ENCODE measurements at places on chromosomes 4 and X.

DNA sequence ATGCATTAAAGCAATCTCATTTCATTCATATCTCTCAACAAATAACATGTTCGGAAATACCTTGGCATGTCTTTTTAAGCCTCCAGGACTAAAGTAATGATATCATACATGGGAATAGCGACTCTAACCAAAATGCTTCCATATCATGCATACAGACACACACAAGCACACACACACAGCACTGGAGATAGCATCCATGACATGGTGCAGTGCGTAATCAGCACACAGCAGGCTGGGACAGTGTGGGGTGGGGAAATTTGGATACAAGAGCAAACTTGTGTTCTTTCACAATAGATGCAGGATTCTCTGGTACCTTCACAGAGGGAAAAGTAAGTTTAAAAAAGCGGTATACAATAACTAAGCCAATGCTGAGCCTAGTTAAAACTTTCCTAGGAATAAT is 132.3 kb upstream of the HPGD start:
- DNase-seq: no peak

- DNase-seq: no peak
These were observed 260.6 kb downstream of the NKX6-1 start for GRCh38 chr4:84238247-84239090.

DNA sequence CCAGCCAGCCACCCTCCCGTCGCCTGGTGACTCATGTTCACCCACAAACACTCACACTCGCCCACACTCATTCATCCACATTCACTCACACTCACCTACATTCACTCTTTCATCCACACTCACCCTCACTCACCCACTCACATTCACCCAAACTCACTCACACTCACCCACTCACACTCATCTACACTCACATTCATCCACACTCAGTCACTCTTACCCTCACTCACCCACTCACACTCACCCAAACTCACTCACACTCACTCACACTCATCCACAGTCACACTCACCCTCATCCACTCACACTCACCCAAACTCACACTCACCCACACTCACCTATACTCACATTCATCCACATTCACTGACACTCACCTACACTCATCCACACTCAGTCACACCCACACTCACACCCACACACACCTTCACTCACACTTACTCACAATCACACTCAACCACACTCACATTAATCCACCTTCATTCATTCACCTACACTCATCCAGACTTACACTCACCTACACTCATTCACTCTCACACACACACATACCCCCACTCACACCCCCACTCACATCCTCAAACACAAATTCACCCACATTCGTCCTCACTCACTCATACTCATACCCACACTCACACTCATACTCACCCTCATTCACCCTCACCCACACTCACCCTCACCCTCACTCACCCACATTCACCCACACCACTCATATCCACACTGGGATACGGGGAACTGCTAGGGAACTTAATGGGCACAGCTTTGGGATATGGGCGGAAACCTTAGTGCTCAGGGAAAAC is 2221.6 kb upstream of the AGA start:
- no peak for DNase-seq

GRCh38 chrX:107447642-107448041 is 1.8 kb upstream of the FRMPD3 start:
- no peak for DNase-seq

- DNase-seq: no peak
These were observed 14.0 kb downstream of the RTL5 start for GRCh38 chrX:72117636-72118210.

DNA sequence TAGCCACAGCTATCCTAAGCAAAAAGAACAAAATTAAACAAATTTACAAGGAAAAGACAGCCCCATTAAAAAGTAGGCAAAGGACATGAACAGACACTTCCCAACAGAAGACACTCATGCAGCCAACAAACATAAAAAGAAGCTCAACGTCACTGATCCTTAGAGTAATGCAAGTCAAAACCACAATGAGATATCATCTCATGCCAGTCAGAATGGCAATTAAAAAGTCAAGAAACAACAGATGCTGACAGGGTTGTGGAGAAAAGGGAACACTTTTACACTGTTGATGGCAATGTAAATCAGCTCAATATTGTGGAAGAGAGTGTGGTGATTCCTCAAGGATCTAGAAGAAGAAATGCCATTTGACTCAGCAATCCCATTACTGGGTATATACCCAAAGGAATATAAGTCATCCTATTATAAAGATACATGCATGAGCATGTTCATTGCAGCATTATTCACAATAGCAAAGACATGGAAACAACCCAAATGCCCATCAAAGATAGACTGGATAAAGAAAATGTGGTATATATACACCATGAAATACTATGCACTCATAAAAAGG is 163.0 kb upstream of the TET2 start:
- DNase-seq: no peak

- DNase-seq: peak; percentile 74
These were observed 26.8 kb upstream of the TMEM184C start for GRCh38 chr4:147590249-147590920.

DNA sequence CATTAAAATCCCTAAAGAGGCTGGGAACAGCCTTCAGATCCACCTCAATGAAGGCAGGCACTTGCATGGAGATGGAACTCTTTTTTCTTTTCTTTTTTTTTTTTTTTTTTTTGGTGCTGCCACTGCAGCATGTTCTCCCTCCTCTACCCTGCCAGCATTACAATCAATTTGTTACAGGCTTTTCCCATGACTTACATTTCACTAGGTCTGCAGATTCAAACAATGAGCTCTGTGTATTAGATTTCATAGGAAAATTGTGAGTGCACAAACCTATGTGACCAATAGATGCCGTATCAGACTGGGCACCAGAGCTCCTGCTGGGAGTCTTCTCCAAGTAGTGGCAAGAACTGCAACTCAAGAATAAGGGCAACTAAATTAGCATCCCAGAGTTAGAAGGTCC is 63.8 kb upstream of the GABRQ start:
- DNase-seq: no peak

GRCh38 chrX:6131287-6131686 is 97.4 kb downstream of the NLGN4X start:
- DNase-seq: no peak

DNA sequence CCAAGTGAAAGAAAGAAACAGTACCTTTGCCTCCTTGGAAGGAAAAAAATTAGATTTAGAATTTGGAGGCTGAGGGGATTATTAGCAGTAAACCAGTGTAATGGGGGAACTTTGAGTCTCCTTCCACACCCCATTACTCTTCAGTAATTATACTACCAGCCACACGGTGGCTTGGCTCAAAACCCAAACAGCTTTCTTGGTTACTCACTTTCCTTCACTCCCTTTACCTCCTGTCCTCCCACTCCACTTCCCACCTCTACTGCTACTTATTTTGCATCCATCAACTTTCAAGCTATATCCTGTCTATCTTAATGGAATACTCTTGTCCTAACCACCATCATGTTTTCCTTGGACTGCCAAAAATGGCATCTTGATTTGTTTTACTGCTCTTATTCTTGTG is 310.6 kb upstream of the AADAT start:
- DNase-seq: no peak

GRCh38 chr4:98026362-98026761 is 116.9 kb downstream of the STPG2 start:
- DNase-seq: no peak

Data from mesenchymal stem cell (in vitro differentiated cells and primary cell).